RWPE1 (cell line): ENCODE measurements at places on chromosomes 2 and 18.

DNA sequence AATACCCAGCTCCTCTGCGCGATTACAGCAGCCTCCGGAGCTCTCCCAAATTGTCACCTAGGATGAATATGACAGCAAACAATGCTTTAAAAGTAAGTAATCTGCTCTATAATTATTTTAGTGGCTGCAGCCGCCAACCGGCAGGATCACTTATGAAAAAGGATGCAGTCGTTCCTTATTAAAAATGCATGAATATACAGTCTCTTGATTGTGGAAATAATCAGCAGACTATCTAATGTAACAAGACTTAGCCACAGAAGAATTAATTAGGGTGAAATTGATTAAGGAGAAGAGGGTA, 71.8 kb upstream of the STPG4 start:
- no peak for DNase-seq

- DNase-seq = no peak
Observed at GRCh38 chr2:222931659-222932058, 70.8 kb downstream of the ACSL3 start.

- DNase-seq = no peak
Observed at GRCh38 chr2:48480526-48480925, 49.4 kb upstream of the STON1 start.

- DNase-seq = no peak
Observed at GRCh38 chr2:234075518-234075915, 25.0 kb downstream of the SPP2 start.

DNA sequence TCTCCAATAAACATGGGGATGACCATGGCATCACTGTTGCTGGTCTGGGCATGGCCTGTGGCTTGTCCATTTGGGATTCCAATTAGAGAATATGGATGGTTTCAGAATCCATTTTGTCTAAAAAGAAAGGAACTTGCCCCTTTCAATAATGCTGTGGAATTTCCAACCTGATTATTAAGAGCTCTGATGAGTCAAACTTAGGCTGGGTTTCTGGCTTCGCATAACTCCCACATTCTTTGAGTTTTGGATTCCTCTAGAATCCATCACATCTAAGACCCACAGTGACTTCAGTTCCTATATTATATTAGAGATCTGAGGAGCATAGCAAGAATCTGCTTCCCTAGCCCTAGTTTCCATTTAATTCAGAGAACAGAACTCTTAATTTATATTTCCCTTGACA, 531.5 kb downstream of the TNS1 start:
- no peak for DNase-seq

DNA sequence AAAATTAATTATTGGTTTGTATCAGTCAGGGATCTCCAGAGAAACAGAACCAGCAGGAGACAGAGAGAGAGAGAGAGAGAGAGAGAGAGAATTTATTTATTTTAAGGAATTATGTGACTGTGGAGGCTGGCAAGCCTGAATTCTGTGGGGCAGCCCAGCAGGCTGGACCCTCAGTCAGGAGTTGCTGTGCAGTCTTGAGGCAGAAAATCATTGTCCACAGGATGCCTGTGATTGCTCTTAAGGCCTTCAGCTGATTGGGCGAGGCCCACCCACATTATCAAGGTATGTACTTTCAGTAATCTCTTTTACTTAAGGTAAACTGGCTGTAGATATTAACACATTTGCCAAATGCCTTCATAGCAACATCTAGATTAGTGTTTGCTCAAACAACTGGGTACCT, 155.3 kb downstream of the SEPTIN10 start:
- DNase-seq = no peak

DNA sequence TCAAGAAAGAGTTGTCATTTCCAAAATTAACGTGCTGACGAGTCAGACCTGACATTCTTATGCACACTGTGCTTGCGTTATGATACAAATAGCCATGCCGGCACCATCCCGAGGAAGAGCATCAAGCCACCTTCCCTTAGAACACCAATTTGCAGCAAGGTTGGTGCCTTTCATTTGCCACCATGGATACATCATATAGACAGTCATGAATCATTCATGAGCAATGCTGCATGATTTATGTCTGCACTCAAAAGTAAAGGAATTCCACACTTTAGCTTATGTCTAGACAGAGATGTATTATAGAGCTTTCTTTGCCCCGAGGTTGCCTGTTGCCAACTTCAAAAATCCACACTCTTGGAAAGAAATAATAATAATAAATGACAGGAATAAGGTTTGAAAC, 166.9 kb downstream of the VWC2L start:
- DNase-seq = peak; percentile 28

DNA sequence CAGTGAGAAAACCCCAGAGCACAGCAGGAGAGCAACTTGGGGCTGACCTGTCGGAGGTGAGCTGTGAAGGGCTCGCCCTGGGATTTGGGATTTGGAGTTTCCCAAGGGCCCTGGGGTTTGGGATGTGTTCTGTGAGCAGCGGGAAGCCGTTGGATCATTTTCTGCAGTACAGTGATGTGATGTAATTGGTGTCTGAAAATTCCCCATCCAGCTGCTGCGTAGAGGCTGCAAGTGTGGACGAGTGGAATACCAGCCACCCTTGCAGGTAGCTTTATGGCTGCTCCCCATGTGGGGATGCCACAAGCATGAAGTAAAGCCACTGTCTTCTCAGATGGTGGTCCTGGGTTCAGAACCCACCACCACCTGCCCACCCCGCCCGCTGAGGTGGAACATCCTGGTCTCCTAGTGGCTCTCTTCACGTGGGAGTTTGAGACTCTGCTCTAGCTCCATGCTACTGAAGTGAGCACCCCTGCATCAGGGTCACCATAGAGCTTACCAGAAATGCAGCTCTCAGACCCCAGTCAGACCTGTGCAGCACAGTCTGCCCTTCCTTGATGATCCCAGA, 15.0 kb downstream of the IMPA2 start:
- DNase-seq = no peak

DNA sequence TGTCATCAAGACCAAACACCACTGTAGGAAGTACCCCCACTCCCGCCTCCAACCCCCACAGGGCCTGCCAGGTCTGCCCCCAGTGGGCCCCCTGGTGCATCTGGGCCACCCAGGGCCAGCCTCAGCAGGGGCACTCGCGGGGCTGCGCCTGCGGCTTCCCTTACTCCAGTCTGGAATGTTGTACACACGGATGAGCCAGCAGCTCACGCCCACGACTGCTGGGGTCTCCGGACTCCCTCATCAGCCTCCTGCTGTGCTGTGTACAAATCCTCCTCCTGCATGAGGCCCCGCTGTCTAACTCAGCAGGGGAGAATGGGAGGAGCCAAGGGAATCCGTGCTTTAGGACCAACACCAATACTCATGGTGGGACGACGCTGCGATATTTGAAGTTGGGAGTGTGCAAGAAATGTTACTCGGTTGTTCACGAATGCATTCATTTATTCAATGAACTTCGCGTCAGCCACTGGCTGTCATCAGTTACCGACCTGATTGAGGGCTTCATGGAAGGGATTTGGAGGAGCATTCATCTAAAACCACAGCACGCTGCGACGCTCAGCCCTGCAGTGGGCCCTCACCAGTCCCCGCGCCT, 654 bp upstream of the ASB1 start:
- DNase-seq = no peak
